ENCODE measurements at places on chromosomes 5 and 9.

- no peak for DNase-seq
Observed at GRCh38 chr5:15286650-15287049, 213.3 kb upstream of the FBXL7 start.

DNA sequence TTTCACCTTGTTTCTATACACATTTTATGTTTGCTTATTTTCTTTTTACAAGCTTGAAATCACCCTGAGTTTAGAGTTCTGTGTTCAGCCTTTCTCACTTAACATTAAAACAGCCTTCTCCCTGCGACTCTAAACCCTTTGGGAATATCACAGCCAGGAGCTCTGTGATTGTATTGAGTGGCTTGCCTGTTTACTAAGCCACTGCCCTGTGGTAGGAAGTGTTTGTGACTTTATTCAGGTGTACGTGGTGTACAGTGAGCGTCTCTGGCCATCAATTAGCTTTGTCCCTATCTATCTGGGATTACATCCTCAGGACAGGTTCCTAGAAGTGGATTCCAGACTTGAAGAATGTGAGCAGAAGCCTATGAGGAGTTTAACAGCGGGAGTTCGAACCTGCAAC lies 11.0 kb upstream of the NEURL1B start:
- DNase-seq = no peak

DNA sequence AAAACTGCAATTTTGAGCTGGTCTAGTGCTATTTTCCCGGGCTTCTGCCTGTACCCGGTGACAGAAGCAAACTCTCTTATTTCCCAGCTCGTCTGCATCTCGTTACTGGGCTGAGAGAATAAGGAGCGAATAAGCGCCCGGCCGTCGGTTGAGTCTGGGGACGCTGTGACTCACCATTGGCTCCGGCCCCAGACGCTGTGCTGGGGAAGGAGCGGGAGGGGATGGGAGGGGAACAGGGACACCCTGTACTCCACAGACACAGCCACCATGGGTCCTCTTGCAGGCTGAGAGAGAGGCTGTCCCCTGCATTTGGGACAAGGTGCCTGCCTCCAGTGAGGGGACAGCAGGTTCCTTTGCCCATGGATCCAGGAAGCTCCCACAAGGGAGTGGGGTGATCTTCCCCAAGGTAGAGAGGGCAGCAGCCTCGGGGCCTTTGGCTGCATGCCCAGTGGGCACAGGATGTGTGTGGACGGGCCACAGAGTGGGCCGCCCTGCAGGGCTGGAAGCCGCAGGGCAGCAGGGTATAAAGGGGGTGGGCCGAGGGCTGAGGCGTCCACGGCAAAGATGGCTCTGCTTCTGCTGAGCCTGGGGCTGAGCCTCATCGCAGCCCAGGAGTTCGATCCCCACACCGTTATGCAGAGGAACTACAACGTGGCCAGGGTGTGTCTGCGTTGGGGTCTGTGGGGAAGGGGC lies at the start of gene LCN9:
LCN9 (plus strand) TSS at position 552 of the 693 bp plus-strand sequence; CDS start at position 565, 13 bp downstream.
- no peak for DNase-seq

DNA sequence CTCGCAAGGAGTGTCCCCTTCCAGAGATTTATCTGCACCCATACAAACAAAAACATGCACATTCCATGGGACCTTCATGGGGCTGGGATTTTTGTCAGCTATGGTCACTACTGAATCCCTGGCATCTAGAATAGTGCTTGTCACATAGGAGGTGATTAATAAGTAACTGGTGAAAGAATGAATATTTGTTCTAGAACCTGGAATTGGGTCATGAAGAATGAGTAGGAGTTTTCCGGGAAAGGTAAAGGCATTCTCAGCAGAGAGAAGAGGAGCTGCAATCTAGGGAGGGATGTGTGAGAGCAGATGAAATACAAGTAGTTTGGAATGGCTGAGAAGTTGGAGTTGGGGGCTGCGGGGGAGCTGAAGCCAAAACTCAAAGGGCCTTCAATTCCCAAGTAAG lies 2.8 kb upstream of the LMAN2 start:
- no peak for DNase-seq

DNA sequence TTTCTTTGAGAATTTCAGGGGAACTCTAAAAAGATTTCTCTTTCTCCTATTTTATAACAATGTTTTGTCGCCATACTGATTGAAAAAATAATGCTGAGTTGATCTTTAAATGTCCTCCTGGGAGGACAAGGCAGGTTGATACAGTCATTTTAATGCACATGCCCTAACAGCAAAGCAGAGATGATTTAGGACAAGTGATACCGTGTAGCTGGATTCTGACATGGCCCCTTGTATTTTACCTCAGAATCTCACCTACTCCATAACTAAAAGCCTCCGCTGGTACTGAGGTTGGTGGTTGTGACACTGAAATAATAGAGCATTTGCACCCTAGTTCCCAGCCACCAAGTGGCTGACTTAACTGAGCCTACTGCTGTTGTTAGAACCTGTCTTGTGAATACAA lies 811 bp upstream of the LRRTM2 start:
- DNase-seq = no peak

DNA sequence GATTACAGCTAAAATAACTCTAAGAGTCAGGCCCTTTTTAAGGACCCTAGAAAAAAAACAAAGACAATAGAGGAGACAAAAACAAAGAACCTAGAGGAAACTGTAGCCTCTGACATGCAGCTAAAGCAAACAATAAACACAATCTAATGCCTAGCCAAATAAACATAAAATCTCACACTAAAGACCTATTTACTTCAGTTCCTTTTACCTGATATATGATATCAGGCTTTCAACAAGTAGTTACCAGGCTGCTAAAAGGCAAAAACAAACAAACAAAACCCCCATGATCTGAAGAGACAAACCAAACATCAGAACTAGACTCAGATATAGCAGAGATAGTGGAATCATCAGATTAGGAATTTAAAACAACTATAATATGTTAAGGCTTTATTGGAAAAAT lies 226.5 kb upstream of the POU5F2 start:
- no peak for DNase-seq

DNA sequence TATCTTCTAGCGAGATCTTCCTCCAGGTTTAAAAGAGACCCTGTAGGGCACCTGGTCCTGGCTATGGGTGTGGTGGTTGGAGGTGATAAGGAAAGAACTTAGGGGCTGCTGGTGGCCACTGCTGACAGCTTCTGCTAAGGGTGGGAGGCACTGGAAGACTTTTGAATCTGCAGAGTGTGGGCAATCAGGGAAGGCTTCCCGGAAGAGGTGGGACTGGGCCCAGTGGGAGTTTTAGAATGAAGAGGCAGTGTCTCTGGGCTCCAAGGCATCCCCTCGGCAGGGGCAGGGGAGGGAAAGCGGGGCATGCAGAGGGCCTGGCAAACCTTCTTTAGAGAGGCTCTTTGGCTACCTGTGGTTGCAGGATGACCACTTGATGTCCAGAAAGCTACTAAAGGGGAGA lies 23.0 kb upstream of the DAB2IP start:
- DNase-seq = no peak

DNA sequence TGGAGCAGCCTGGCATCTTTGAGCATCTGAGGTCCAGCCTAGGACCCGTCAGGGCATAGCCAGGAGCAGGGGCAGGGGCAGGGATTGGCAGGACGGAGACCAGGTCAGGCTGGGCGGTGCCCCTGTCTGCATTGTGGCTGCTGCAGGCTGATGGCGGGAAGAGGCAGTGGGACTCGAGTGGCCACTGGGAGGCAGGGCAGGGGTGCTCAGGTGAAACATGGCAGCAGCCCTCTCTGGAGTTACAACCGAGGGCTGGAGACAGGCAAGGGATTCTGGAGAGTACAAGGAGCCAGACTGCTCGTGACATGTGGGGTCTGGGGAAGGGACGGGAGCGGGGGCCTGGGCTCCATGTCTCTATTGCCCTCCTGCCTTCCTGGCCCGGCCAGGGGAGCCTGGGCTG lies 97.4 kb upstream of the RAPGEF1 start:
- no peak for DNase-seq

DNA sequence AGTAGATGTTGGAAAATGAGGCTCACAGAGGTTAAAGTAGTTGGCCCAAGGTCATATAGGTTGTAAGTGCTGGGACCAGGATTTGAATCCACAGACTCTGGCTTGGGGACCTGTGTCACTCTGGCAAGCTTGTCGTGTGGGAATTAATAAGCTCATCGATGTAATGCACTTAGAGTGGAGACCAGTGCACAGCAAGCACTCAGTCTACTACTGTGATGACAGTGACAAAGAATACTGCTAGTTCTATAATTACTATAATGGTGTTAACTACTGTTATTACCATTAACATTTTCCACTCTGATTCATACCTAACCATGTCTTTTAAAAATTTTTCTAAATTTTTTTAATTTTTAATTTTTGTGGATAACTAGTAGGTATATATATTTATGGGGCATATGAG lies 12.8 kb downstream of the PAM start:
- no peak for DNase-seq

DNA sequence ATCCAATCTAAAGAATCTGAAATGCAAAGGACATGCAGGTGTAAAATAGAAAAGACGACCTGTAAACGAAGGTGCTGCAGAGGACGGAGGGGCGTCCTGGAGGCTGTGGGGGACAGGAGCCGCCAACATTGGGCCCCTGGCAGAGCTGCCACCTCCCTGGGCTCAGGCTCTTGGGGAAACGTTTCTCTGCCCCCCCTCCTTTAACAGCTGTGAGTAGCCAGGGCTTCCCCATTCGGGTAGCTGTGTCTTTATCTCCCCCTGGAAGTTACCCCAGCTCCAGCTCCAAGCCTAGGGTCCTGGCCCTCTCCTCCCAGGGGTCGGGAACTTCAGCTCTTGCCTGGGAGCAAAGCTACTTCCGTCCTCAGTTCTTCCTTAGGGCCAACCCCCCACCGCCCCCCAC lies 51.5 kb downstream of the PSD2 start:
- DNase-seq = no peak

GRCh38 chr9:4443439-4443838 lies 46.8 kb upstream of the SLC1A1 start:
- no peak for DNase-seq

DNA sequence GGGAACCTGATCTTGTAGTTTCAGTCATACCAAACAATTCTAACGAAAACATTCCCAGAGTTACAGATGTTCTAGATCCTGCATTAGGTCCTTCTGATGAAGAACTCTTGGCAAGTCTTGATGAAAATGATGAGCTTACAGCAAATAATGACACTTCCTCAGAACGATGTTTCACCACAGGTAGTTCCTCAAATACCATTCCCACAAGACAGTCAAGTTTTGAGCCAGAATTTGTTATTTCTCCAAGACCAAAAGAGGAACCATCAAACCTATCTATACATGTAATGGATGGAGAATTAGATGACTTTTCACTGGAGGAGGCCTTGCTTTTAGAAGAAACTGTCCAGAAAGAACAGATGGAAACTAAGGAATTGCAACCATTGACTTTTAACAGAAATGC lies 21.0 kb downstream of the RMI1 start:
- no peak for DNase-seq

GRCh38 chr9:35603506-35603985 lies 1.5 kb upstream of the TESK1 start:
- DNase-seq = no peak

DNA sequence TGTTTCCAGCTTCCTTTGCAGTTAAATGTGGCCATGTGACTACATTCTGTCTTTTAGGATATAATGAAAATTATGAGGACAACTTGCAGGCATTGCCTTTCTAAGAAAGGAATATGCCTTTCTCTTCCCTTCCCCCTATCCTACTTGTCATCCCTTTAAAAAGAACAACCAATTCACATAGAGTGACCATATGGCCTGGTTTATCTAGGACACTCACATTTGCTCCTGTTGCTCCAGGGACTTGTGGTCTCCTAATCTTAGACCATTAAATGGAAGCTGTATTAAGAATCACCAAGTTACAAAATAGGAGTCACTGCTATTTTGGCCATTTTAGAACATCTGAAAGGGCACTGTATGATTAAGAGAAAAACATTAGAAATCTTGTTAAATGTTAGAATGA lies 520.3 kb downstream of the DTWD2 start:
- no peak for DNase-seq

- DNase-seq = no peak
Observed at GRCh38 chr9:117768750-117769395, 64.7 kb downstream of the TLR4 start.

DNA sequence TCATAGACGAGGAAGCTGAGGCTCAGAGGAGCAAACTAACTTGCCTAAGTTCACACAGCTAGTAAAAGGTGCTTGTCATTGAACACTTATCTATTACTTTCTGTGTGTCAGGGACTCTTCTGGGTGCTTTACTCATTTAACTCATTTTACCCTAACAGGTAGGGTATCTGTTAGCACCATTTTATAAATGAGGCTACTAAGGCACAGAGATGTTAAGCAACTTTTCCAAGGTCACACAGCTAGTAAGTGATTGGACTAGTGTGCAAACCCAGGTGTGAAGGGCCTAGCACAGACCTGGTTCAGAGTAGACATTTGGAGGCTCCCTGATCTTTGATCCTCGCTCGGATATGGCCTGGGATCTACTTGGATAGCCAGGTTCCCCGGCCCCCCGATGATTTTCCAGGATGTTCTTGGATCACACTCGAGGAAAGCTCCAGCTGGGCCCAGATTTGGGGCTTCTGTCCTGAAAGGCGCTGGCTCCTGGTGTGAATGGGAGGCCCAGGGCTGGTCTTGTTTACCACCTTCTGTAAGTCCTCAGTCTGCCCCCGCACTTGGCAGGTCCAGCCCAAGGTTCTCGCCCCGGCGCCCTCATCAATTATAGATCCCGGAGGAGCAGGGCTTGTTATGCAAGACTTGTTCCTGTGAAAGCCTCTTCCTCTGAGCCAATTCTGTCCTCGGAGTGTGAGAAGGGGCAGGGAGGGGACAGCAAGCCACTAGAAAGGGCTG lies 37.5 kb downstream of the GSN start:
- DNase-seq = no peak

GRCh38 chr5:10645146-10645545 lies 81.3 kb downstream of the ANKRD33B start:
- no peak for DNase-seq

GRCh38 chr5:172788771-172789686 lies 18.0 kb upstream of the DUSP1 start:
- no peak for DNase-seq

DNA sequence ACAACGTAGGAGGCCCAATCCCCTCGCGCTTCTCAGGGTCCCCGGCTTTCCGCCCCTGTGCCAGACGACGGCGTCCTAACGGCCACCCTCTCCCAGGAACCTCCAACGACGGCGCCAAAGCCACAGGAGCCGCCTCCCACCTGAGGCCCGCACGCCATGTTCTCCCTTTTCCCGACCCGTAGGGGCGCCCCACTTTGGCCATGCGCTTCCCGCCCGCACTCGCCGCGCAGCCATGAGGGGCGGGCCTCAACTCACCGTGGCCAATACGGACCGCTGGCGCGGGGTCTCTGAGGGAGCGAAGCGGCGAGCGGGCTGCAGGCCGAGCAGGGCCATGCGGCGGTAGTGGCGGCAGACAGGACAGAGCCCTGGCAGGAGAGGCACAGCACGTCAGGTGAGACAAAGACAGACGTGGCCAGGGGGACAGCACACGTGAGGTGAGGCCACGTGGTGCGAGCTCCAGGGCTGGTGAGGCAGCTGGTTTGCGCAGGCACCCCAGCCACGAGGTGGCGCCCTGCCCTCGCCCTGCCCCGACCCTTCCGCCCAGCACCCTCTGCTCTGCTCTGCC lies 1005.5 kb upstream of the PTPRD start:
- no peak for DNase-seq

- DNase-seq = no peak
Observed at GRCh38 chr5:43691893-43692292, 88.9 kb downstream of the NNT start.

GRCh38 chr5:152125661-152126205 lies 201.1 kb upstream of the GLRA1 start:
- DNase-seq = no peak

- DNase-seq = no peak
Observed at GRCh38 chr9:7816021-7816420, 16.4 kb upstream of the DMAC1 start.
